ENCODE measurements at places on chromosomes 3 and 15.

GRCh38 chr3:13785853-13786436, 93.9 kb downstream of the WNT7A start:
- H3K27me3 ChIP-seq: peaks cover 65% of the 10 kb centered on the region
- DNase-seq: no peak
- no peaks in the 10 kb centered on the region for H3K36me3 ChIP-seq
- H3K4me3 ChIP-seq: no peak overlapping the region

DNA sequence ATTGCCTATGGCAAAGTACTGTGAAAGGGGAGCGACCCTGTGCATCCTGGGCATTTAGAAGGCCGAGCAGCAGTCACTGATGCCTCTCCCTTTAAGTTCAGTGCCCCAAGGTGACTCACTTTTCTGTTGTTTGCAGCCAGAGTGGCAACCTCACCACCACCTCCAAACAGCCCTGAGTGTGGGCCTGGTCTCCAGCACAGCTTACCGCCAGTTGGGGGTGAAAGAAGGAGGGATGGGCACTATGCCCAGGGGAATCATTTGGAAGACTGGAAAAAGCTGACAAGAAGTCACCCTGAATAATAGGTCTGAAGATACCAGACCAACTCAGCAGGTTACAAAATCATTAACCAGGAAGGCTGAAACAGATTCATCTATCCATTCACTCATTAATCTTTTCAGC, 571.8 kb downstream of the EPHB1 start:
- H3K4me1 ChIP-seq: no peaks in the 10 kb centered on the region
- DNase-seq: no peak
- H3K4me3 ChIP-seq: no peak overlapping the region
- no peaks in the 10 kb centered on the region for H3K36me3 ChIP-seq

GRCh38 chr15:82985688-82986441, at the start of gene RAMAC:
TSS of gene RAMAC (plus strand) at chr15:82986210. CDS start at chr15:82989019, 2,809 bp downstream.
- H3K36me3 ChIP-seq: peaks cover 34% of the 10 kb centered on the region
- H3K27ac ChIP-seq: peak within 1 kb of the TSS; percentile 89
- no peaks in the 10 kb centered on the region for H3K27me3 ChIP-seq
- peak; percentile 86 for DNase-seq
- peak within 1 kb of the TSS; percentile 99 for H3K4me3 ChIP-seq

DNA sequence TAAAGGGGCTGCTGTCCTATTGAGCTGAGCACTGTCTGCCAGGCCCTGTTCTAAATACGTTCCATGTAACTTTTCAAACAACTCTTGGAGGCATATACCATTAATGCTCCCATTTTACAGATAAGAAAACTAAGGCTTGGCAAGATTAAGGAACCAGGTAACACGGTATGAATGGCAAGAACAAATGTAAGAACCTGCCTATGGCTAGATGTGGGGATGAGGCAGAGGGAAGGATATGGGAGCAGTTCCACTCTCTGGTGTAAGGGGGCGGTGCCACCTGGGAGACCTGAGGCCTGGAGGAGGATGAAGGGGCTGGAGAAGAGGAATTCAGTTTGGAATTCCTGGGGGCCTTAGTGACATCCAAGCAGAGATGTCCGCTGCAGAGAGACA, 3.8 kb upstream of the LMAN1L start:
- DNase-seq: no peak
- H3K27ac ChIP-seq: peak overlapping the region; percentile 87
- peaks cover 38% of the 10 kb centered on the region for H3K4me1 ChIP-seq
- no peaks in the 10 kb centered on the region for H3K27me3 ChIP-seq

GRCh38 chr3:108103886-108104797, 13.3 kb upstream of the CD47 start:
- no peak overlapping the region for H3K4me3 ChIP-seq
- H3K27ac ChIP-seq: no peak overlapping the region
- no peak for DNase-seq
- H3K27me3 ChIP-seq: no peaks in the 10 kb centered on the region

GRCh38 chr3:185859294-185859972, 34.6 kb upstream of the IGF2BP2 start:
- no peak for DNase-seq
- peaks cover 30% of the 10 kb centered on the region for H3K27me3 ChIP-seq
- no peak overlapping the region for H3K4me3 ChIP-seq
- no peaks in the 10 kb centered on the region for H3K4me1 ChIP-seq

GRCh38 chr15:38714309-38715072, 149.9 kb upstream of the RASGRP1 start:
- no peaks in the 10 kb centered on the region for H3K36me3 ChIP-seq
- no peaks in the 10 kb centered on the region for H3K4me1 ChIP-seq
- H3K27me3 ChIP-seq: peaks cover 9% of the 10 kb centered on the region
- no peak overlapping the region for H3K4me3 ChIP-seq
- no peak overlapping the region for H3K27ac ChIP-seq

- no peak for DNase-seq
- H3K4me3 ChIP-seq: no peak overlapping the region
Measured at GRCh38 chr15:90582553-90582952, 52.8 kb downstream of the CRTC3 start.

DNA sequence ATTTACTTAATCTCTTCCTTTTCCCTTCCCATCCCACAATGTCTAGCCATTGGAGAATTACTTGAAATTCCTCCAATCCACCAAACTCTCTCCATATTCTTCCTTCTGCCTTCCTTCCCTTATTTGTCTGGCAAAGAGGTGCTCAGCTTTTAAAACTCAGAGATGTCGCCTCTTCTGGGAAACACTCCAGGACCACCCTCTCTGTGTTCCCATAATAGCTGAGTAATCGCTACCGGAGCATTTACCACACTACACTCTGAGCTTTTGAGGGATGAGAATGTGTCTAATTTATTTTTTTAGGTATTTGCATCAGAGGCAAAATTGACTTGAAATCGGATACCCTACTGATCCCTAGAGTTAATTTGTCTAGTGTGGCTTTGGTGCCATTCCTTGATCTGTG, 245.7 kb upstream of the TPRG1 start:
- H3K27ac ChIP-seq: no peak overlapping the region
- no peaks in the 10 kb centered on the region for H3K36me3 ChIP-seq
- no peaks in the 10 kb centered on the region for H3K27me3 ChIP-seq
- no peaks in the 10 kb centered on the region for H3K4me1 ChIP-seq

DNA sequence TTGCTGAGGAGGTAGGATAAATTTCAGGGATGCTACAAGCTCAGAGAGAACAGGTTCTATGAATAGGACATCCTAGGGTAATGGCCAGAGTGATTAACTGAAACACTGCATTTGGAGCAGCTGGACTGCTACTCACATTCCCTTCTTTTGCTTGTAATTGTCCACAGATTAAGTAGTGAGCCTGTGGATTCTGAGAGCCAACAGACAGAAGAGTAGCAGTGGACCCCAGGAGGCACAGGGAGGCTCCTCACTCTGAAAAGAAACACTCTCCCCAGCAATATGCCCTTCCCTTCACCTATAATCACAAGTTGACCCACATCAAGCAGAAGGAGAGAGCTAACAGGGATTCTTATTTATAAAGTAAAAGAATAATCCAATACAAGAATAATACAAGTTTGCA, 10.6 kb upstream of the RFX7 start:
- no peak for DNase-seq
- H3K4me1 ChIP-seq: no peaks in the 10 kb centered on the region
- H3K27ac ChIP-seq: no peak overlapping the region
- H3K27me3 ChIP-seq: peaks cover 50% of the 10 kb centered on the region

DNA sequence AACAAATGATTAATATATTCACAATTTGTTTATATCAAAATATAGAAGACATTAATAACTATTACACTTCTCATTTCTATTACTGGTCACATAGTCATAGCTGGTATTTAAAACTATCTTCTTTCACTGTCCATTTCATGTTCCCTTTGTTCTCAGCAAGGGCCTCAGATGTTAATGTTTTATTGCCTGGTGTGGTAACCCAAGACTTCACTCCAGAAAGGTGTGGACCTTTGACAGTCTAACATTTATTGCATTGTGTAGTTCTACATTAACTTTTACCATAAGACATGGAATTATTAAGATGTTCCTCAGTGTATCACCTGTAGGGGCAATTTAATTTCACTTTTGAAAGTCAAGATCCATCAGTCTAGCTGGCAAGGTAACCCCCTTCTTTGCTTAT, 691.3 kb downstream of the SQOR start:
- no peaks in the 10 kb centered on the region for H3K4me1 ChIP-seq
- no peak overlapping the region for H3K27ac ChIP-seq
- no peak overlapping the region for H3K4me3 ChIP-seq
- DNase-seq: no peak

DNA sequence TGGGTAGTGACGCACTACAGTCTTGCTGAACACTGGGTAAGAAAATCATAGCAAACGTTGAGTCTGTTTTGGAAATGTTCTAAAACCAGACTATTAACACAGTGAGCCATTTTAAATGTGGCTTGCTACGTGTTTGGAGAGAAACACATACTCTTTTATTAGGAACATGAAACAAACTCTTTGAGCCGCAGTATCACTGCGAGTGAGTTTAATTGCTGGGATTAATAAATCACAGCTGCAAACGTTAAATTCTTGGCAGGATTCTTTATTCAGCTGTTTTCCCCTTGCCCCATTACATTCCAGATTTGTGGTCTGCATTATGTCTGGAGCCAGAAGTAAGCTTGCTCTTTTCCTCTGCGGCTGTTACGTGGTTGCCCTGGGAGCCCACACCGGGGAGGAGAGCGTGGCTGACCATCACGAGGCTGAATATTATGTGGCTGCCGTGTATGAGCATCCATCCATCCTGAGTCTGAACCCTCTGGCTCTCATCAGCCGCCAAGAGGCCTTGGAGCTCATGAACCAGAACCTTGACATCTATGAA, 33.6 kb downstream of the BTD start:
- H3K4me1 ChIP-seq: peaks cover 39% of the 10 kb centered on the region
- H3K4me3 ChIP-seq: no peak overlapping the region
- H3K27ac ChIP-seq: no peak overlapping the region
- DNase-seq: no peak
- H3K36me3 ChIP-seq: peaks cover 3% of the 10 kb centered on the region
- H3K27me3 ChIP-seq: no peaks in the 10 kb centered on the region

DNA sequence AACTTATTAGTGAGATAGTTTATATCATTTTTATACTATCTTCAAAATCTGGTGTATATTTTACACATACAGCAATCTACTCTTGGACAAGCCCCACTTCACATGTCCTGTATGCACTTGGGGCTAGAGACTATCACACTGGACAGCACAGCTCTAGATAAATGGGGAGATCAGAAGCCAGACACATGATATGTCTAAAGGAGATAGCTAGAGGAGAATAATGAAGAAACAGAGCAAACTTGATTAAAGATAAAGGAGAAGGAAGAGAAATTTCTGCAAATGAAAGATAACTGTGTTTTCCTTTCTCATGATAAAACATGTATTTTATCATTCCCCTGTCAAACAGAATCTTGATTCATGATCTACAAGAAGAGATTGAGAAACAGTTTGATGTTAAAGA, 13.0 kb downstream of the CPA3 start:
- H3K4me3 ChIP-seq: no peak overlapping the region
- no peak overlapping the region for H3K27ac ChIP-seq
- no peaks in the 10 kb centered on the region for H3K4me1 ChIP-seq
- peaks cover 31% of the 10 kb centered on the region for H3K27me3 ChIP-seq
- H3K36me3 ChIP-seq: no peaks in the 10 kb centered on the region
- DNase-seq: no peak

DNA sequence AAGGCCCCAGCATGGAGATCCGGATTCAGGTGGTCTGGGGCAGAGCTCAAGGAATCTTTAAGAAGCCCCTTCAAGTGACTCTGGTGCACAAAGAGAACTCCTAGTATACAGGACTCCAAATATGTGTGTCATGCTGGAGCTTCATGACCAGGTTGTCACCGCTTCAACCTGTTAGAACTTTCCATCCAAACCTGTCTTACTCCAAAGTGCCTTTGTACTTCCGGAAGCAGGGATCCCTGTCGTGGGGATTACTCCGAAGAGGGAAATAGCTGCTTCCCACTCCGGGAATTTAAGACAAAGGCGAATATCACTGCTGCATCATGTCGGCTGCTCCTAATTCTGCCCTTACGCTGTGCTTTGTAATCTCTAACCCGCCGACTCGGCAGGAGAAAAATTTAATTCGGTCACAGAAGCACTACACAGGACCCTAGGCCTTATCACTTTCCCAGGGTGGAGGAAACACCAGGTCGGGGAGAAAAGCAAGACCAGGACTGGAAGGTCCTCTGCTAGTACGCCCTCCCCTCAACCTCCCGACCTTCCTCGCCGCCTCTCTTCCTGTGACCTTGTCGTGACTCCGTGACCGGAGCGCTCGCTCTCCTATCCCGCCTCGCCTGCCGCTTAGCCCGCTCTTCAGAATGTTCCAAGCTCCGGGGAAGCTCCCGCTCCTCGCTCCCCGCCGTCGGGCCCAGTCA, 730 bp downstream of the HIGD1A start:
- H3K4me3 ChIP-seq: peak overlapping the region; percentile 95
- H3K27me3 ChIP-seq: no peaks in the 10 kb centered on the region
- peaks cover 45% of the 10 kb centered on the region for H3K4me1 ChIP-seq
- peak overlapping the region; percentile 97 for H3K27ac ChIP-seq

DNA sequence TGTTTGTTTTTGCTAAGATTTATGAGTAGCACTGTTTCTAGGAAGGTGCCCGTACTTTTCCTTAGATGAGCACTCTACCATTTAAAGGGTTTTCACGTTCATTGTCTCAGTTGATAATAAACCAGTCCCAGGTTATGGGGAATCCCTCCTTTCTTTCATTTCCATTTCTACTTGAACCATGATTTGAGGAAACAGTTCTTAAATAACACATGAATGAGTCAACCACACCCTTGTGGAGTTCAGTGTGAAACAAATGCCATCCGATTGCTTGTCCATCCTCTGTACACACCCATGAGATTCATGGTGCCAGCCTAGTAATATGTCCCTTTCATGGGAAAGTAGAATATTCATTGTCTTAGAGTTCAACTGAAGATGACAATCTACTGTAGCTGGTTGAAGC, 23.1 kb downstream of the CMTM8 start:
- DNase-seq: no peak
- peaks cover 14% of the 10 kb centered on the region for H3K27me3 ChIP-seq
- H3K4me1 ChIP-seq: peaks cover 9% of the 10 kb centered on the region
- peaks cover 2% of the 10 kb centered on the region for H3K36me3 ChIP-seq

DNA sequence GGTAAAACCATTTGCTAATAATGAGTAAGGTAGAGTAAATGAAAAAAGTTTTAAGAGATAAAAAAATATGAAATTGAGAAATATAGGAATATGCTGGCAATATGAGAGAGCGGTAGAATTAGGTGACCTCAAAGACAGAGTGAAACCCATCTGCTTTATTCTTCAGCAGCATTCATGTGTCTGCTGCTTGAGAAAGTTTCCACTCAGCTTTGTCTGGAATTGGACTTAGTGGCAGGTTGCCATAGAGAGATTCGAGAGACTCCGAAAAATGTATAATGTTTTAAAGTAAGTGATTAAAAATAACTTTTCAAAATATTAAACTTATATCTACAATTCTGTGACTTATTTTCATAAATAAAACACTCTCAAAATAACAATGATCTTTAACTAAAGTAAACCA, 5.0 kb downstream of the SUCNR1 start:
- H3K27me3 ChIP-seq: peaks cover 17% of the 10 kb centered on the region
- DNase-seq: no peak
- no peaks in the 10 kb centered on the region for H3K36me3 ChIP-seq
- no peak overlapping the region for H3K27ac ChIP-seq

DNA sequence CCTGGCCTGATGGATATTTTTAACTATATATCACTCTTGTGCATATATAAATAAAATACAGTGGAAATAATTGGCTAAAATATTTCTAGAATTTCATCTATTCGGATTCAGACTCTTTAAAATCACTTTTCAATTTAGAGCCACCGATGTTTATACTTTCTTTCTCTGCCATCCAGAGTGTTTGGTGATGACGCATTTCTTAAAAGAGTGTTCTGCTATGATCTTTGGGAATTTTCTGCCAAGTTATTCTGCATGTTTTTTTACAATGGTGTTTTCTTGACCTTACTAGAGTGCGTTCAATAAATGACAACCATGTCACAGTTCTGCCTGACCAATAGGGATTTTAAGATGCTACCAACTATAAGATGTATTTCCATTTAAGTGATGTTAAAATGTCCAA, 30.2 kb downstream of the PPP2R3A start:
- H3K36me3 ChIP-seq: no peaks in the 10 kb centered on the region
- no peak for DNase-seq
- H3K27me3 ChIP-seq: peaks cover 19% of the 10 kb centered on the region
- no peaks in the 10 kb centered on the region for H3K4me1 ChIP-seq
- no peak overlapping the region for H3K27ac ChIP-seq
